Activated CD8-positive, alpha-beta memory T cell treated with anti-CD3 and anti-CD28 coated beads for 4 hours (primary cell): ENCODE measurements at places on chromosomes 12 and 14.
A peak's percentile ranks its signal among the peaks of the same experiment; 100 is the strongest.

- DNase-seq, result no peak
These were observed 62.8 kb upstream of the FOXN3 start for GRCh38 chr14:89479802-89480201.

GRCh38 chr12:32107359-32108267 is 966 bp downstream of the BICD1 start:
- DNase-seq, result peak; percentile 4

DNA sequence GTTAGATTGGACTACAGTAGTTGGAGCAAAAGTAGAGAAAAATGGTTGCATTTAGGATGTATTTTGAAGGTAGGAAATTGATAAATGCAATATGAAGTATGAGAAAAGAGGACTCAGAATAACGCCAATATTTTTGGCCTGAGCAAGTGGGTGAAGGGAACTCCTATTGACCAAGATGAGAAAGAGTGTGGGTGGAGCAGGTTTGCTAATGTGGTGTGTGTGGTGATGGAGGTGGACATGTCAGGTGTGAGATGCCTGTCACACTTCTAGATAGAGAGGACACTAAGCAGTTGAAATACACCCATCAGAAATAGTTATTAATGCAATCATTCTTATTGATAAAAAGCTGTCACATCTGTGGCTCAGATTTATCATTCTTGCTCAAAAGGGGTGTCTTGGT is 7.3 kb downstream of the GUCY2C start:
- no peak for DNase-seq

DNA sequence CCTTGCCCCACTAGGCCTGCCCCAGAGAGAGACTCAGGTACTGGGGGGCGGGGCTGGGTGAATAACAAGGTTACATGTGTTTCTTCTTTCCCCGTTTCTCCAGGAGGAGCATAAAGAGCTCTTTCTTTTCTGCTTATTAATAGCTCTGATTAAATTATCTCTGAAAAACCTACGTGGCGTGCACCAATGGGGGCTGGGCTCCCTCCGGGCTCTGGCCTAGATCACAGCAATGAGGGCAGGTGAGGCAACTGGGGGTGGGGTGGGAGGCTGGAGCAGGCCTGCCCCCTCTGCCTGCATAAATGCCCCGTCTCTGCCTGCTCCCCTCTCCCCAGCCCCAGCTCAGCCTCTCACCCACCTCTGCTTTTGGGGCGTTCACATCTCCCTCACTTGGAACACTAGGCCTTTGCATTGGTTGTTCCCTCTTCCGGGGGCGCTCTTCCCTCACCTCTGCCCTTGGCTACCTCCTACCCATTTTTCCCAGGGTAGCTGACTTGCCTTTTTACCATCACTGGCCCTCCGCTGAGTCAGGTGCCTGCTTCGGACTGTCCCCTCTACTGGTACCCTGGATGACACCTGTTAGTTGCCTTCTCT is 4.1 kb upstream of the FAM222A start:
- no peak for DNase-seq

DNA sequence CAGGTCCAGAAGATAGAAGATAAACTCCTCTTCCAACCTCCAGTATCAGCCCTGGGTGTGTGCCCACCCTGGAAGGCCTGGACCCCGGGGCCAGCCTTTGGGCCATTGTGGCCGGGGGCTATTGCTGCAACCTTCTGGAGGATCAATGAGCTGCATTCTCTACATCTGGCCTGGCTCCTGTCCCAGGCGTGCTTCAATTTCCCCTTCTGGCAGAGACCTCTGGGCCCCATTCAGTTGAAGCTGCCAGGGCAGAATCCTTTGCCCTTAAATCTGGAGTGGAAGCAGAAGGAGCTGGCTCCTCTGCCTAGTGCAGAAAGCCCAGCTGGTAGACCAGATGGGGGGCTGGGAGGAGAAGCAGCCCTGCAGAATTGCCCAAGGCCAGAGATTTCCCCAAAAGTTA is 10.0 kb downstream of the NYNRIN start:
- DNase-seq, result no peak

DNA sequence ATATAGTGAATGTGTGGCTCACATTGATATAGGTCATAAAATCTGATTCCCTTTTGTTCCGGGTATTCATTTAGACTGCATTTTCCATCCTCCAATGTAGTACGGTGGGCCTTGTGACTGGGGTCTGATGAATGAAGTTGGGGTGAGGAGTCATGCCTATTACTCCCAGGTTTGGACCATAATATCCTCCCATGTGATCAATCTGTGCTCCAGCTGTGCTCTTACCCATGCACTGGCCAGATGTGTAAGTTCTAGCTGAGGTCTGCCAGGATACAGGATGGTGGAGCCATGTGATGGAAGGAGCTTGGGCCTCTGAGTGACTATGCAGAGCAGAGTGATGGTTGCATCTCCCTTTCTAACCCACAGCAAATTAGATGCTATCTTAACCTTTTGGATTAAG is 1034.0 kb upstream of the TMEM132C start:
- no peak for DNase-seq

DNA sequence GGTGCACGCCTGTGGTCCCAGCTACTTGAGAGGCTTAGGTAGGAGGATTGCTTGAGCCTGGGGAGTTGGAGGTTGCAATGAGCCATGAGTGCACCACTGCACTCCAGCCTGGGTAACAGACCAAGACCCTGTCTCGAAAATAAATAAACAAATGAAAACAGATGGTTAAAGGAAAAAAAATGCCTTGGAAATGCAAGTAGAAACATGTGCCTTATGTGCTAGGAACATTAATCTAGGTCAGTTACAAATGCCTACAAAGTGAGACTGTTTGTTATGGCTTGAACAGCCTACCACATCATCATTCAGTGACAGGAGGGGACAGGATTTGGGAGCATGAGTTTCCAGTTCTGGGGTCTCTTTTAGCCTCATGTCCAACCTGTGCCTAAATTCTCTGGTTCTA is 52.4 kb upstream of the BCAT1 start:
- DNase-seq, result no peak

DNA sequence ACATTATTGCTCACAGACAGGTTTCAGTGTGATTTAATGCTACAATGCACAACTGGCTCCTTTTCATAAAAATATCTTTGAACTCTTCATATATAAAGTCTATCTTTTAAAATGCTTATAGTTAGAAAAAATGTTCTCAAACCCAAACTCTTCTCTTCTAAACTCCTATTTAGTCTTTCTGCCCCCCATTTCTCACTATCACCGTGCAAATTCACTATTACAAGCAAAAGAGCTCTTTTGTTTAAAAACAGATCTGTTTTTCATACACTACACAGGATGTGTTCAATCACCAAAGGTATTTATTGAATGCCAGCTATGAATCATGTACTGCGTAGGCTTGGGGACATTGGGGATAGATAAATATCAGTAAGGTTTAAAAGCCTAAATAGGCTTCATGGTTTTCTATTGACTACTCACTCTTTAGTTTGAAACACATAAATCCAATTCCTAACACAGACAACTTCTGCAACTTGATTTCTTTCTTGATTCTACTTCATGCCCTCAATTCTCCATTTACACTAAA is 692.3 kb downstream of the C12orf50 start:
- no peak for DNase-seq

DNA sequence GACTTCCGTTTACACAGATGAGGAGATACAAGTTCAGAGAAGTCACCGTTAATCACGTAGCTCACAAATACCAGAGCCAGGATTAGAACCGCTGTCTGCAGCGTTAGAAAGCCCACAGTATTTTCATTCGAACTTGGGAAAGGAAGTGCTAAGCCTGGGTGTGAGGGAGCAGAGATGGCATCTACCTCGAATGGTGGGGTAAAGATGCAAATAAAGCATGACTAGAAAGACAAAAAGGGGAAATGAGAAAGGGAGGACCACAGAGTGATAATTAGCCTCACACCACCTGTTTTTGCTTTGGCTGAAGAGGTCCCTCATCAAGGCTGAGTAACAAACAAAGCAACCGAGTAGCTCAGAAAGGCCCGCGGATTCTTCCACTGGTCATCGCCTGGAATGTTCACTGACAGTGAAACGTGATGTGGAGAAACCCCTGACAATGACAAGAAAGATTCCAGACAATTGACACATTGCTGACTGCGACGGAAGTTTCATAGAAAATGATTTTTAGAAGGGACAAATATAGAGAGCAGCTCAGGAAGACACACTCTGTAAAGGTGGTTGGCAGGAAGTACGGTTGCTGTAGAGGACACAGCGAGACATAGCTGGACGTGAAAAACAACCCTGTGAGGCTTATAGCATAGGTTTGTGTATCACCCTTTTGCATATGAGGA is 31.5 kb upstream of the BHLHE41 start:
- no peak for DNase-seq

DNA sequence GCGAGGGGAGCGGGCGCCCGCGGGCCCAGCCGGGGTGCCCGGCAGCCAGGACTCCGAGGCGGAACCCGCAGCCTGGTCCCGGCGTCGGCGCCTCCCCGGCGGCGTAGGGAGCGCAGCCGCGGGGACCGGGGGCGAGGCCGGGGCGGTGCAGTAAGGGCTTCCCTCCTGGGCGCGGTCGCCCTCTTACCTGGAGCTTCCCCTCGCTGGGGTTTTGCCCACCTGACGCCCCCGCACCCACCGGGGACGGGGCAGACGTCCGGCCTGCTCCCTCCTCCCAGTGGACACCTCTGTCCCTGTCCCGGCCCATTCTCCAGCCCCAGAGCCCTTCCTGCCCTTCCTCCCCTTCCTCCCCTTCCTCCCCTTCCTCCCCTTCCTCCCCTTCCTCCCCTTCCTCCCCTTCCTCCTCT is 413 bp upstream of the TUBA1C start:
- no peak for DNase-seq

DNA sequence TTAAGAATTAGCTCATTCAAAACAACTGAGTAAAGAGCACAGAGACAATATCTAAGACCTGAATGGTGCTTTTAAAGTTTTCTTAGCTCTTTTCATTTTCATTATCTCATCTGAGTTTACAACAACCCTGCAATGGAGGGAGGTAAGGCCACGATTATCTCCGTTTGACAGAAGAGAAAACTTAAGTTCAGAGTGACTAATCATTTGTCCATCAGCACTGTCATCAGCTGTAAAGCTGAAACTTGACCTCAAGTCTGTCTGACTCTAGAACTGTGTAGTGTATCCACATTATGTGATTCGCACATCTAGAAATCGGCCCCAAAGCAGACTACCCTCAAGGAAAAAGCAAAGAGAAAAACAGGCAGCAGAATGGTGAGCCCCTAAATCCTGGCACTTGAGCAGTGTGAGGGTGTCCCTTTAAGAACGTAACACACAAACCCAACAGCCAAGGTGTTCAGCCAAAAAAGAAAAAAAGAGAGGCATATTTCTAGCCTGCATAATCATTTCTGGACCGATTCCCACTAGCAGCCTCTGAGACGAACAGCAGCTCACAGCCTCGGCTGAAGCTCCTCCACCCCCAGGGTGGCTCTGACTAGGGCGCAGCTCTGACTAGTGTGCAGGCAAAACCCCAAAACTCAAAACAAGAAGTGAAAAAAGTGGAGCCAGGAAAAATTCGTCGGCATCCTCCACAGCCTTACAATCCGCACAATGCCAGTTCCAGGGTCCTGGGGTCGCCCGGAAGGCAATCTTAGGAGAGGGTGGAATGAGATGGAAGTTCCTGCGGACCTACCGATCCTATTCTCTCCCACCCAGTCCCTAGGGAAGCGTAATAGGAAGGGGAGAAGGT is 1.6 kb downstream of the STXBP6 start:
- DNase-seq, result no peak

DNA sequence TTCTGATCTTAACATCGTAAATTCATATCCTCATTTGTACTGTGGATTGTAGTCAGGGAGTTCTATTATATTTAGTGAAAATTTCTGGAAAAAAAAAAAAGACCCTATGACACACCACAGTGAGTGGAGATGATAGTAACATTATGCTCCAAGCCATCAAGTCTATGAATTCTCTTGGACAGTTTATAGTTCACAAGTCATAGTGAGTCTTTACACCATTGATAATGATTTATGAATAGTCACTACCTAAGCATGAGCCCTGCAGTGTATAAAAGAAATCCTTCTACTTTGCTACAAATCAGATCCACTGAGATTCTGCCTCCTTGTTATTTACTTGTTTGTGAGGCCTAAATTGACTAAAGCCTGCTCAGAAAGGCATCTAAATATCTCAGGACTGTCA is 772.2 kb upstream of the NOVA1 start:
- no peak for DNase-seq

- no peak for DNase-seq
These were observed 479.3 kb downstream of the SLC16A7 start for GRCh38 chr12:60075091-60075490.

DNA sequence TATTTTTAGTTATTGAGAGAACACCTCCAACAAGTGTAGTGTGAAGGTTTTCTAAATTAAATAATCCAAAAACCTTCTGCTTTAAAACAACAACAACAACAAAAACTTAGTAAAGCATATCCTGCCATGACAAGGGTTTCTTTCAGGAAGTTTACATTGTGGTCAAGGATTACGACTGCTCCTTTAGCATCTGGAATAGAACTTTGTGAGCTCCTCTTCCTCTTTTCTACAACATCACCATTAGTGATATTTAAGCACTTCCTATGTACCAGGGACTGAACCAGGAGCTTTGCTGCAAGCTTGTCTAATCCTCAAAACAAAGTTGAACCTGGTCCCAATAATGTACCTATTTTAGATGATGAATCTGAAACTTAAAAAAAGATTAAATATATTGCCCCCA is 315.4 kb upstream of the KITLG start:
- no peak for DNase-seq
